ENCODE measurements at places on chromosomes 7 and 10.
A peak's percentile ranks its signal among the peaks of the same experiment; 100 is the strongest.

GRCh38 chr10:667096-667495, 22.4 kb downstream of the DIP2C start:
- peak; percentile 72 for DNase-seq

- no peak for DNase-seq
Observed at GRCh38 chr7:133431134-133431724, 178.4 kb downstream of the EXOC4 start.

DNA sequence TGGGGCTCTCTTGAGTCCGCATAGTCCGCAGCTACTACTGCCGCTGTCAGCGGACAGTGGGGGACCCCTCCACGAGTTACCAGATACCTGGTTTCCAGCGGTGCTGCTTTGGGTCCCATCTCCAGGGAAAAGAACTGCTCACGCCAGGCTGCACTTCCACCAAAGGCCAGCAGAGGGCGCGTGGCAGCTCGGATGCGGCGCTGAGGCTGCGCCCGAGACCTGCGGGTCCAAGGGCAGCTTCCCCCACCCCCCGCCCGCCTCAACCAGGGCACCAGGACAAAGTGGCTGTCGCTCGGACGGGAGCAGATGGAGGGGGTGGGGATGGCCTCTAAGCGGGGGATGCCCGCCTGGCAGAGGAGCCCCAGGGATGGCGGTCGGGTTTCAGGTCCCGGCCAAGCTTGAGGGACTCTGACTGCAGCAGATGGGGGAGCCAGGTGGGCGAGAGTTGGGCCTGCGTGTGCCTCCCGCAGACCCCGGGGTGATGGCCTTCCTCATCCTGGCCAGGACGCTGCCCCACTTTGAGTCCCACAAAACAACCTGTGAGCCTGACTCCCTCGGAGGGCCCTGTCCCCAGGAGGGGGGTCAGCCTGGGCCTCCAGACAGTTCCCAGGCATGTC, 23.8 kb upstream of the ZNF735 start:
- DNase-seq, result peak; percentile 17

- DNase-seq, result no peak
Observed at GRCh38 chr10:121678631-121679174, 80.5 kb upstream of the FGFR2 start.

GRCh38 chr10:64201936-64202335, 680.7 kb downstream of the REEP3 start:
- DNase-seq, result no peak

GRCh38 chr10:8073691-8074416, 19.4 kb downstream of the GATA3 start:
- DNase-seq, result no peak

- DNase-seq, result peak; percentile 72
Observed at GRCh38 chr10:19245889-19246752, 197.5 kb downstream of the MALRD1 start.

DNA sequence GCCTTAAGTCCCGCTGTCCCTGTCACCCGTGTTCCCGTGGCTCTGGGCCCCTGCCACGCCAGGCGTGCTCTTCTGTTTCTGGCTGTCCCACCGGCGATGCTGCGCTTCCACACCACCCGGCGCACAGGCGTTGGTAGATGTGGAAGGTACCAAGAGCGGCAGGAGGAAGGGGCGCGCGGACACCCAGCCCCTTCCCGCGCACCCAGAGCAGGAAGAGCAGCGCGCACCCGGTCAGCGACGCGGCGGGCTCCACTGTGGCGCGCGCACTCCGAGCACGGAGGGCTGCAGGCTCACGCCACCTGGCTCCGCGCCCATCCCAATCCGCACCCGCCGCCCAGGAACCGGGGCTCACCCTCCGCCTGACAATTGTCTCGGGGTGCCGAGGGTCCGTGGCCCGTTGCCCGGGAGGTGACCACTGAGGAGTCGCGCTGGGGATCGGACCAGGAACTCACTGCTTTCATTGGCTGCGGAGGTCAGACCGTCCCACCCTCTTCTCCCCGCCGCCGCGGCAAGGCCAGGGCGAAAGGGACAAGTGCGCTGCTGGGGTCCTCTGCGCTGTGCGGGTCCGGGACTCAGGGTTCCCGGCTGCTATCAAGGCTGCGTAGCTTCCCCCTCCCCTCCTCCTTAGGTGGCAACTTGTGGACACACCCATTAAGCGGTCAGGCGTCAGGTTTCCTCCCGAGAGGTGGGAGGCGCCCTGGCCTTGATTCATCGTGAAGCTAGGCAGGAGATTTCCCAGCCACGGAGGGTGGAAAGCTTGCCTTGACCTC, 121.6 kb upstream of the ZNF92 start:
- peak; percentile 97 for DNase-seq

DNA sequence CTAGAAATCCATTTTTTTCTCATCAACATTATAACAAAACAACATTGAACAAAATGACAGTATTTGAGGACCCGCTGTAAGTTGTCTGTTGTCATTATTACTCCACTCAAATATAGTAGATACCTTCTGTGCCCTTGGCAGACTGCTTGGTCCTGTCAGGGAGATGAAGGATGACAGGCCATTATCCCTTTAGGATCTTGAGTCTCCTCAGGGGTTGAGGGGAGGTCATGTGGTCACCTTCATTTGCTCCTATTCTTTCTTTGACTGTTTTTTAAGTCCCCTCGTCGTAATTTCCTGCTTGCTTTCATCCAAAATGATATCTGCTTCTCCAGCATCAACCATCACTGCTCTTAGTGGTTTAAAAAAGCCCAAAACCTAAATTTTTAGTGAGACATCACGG, 2.6 kb upstream of the PIP4K2A start:
- no peak for DNase-seq

GRCh38 chr10:42985436-42986316, 91.2 kb upstream of the RET start:
- no peak for DNase-seq

Measured in NCI-H82 (cell line).